GM23338 (cell line): ENCODE measurements at places on chromosomes 16 and 17. TPM values are rescaled to one million over a fixed set of nuclear protein-coding genes. Genes with fewer than 3 reads are reported as not detected.

- peak; percentile 95 for DNase-seq
Observed at GRCh38 chr17:29005936-29006511, at the start of gene SEZ6. TSS of gene SEZ6 (minus strand) at chr17:29006033. CDS start at chr17:29005869, 164 bp downstream.

GRCh38 chr17:79702034-79702433, 28.7 kb upstream of the ENPP7 start:
- DNase-seq: peak; percentile 62

PPY gene
- not detected in 2 replicates for total RNA-seq

- no peak for DNase-seq
Observed at GRCh38 chr17:9298776-9299295, 276.8 kb downstream of the STX8 start.

- no peak for DNase-seq
Observed at GRCh38 chr16:77199211-77199610, at the start of gene SYCE1L. TSS of gene SYCE1L (plus strand) at chr16:77199408. CDS start at chr16:77199452, 44 bp downstream.

GRCh38 chr16:68296291-68296690, 14.5 kb downstream of the SLC7A6OS start:
- DNase-seq: no peak

DNA sequence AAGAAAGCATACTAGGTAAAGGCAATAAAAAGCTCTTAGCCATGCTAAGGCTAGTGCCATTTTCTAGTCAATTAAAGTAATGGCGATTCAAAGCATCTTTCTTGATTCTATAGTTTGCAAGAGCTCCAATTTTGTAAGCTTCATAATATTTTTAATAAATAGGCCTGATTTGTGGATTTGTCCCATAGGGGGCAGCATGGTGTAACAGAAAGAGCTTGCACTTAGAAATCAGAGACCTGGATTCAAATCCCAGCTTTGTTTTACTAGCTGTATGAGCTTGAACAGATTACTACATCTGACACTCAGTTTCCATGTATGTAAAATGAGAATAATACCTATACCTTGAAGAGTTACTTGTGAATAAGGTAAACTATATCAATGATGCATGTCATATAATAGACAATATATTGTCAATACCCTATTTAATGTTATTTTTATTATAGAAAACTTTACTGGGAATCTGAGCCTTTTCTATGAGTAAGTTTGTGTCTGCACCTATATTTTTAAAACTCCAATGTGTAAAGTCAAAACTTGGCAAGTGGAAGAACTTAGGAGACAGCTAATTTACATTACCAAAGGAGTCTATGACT, 93.6 kb upstream of the NOG start:
- DNase-seq: peak; percentile 73

TMEM132E gene
- 0.45 and 0.47 TPM in 2 replicates for total RNA-seq

DNA sequence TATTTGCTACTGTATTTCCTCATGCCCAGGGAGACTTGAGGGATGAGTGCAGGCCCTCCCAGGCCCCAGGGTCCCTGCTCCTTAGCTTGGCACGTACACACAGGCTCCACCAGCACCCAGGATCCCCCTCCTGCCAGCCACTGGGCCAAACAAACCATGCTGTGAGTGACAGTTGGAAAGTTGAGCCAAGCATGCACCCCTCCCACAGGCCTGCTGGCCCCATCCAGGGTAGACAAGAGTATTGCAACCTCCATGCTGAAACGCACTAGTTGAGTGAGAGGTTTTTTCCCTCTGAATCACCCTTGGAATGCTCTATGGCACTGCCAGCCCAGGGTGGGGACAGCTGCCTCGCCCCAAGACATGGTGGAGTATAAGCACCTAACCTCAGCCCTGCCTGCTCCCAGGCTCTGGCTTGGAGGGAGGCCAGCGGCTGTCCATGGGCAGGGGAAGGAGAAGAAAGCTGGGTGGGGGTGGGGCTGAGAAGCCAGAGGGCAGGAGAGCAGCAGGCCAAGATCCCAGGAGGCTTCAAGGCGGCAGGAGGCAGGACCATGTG, 49.6 kb downstream of the PITPNM3 start:
- DNase-seq: no peak

GRCh38 chr17:62662855-62663254, 35.4 kb downstream of the MRC2 start:
- no peak for DNase-seq

DNA sequence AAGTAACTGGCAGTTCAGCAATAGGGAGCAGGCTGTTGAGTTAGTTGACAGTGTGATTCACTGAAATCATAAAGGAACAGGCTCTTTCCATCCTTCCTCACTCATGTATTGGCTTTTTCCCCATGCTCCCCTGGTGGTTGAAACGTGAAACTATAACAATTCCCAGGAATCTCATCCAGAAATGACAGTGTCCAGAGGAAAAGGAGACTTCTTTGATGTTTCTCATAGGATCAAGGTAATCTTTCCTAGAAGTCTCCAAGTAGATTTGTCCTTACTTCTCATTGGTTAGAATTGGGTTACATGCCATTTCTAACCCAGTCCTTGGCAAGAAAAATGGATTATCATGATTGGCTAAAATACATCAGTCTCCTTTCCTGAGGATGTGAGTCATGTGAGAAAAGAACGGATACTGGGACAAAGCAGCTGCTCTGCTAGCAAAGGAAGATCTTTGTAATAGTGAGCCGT, 14.4 kb downstream of the TTC19 start:
- peak; percentile 64 for DNase-seq

DNA sequence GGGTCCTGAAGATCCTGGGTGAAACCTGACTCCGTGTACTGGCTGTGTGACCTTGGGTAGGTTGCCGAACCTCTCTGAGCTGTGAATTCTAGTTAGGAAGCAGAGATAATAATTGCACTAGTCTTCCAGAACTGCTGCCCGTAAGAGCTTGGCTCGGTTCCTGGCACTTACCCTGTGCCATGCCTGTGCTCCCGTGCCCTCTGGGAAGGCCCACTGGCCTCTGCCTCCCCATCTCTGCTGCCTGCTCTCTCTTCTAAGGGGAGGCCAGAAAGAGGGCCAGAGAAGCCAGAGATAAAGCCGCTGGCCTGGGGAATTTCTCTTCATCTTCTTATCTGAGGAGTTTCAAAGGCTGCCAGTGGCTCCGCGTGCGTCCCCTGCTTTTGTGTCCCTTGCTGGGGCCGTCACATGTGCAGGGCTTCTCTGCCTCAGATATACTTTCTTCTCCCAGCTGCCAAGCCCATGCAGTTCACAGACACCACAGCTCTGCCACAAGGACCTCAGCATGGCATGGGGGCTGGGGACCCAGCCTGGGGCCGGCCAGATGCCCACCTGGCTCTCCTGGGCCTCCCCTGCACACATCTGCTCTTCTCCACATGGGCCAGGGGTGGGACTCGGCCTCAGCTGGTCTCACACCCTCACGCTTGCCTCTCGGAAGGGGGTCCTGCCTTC, 145.2 kb downstream of the SDK2 start:
- no peak for DNase-seq

KCNG4 gene
- 0.07 TPM in 1 of 2 replicates, not detected in the other for total RNA-seq

DNA sequence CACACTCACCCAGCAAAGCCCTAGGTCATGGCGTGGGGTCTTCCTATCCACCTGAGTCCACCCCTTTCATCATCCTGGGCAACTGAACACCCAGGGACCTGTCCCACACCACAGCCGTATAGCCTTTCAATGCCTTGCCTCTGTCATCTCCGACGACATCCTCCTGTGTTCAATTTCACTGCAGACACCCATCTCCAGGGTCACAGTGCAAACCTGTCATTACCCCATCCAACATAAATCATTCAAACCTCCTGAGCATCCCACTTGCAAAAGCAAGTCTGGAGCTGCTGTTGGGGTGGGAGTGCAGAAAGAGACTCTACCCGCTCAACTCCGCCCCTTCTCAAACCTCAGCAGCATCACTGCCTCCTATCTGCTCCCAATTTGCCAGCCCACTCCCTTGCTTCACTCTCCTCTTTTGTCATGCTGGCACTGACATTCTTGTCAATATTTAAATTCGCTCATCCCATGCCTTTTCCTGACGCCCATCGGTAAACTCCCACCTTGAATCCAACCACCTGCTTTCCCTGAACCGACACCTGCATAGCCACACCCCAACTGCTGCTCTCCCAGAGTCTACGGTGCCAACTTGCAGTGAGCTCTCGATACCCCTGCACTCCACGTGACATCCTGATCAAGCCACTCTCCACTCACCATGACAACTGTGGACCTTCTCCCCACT, 37.0 kb downstream of the MARF1 start:
- DNase-seq: peak; percentile 36

GRCh38 chr16:24522751-24523150, 16.6 kb upstream of the RBBP6 start:
- DNase-seq: no peak

CSF3 gene
- 1.2 TPM in 1 of 2 replicates, not detected in the other for total RNA-seq

- DNase-seq: no peak
Observed at GRCh38 chr16:57526498-57526897, 9.9 kb downstream of the CCDC102A start.

GRCh38 chr17:52979921-52980320, 821.4 kb upstream of the CA10 start:
- no peak for DNase-seq

DNA sequence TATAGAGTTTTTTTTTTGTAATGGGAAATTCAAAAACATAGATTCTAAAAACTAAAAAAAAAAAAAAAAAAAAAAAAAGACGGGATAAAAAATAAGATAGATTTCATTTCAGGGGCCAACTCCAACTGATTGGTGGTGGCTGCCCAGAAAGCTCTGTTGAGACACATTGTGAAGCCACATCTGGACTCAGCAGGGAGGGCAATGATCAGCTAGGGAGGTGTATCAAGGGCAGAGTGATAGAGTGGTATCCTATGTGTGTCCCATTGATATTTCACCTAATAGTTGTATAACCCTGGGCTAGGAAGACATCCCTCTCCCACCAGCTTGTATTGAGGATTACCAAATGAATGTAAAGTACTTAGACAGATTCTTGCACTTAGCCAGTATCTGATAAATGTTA, 6.7 kb upstream of the CMTR2 start:
- no peak for DNase-seq

GRCh38 chr16:24516900-24517669, 22.3 kb upstream of the RBBP6 start:
- DNase-seq: peak; percentile 92

LSM12 gene
- total RNA-seq: 64.4 and 72.7 TPM in 2 replicates

GNGT2 gene
- total RNA-seq: 0.42 TPM in 1 of 2 replicates, not detected in the other
